ENCODE measurements at places on chromosomes 1 and 21.
A peak's percentile ranks its signal among the peaks of the same experiment; 100 is the strongest.

DNA sequence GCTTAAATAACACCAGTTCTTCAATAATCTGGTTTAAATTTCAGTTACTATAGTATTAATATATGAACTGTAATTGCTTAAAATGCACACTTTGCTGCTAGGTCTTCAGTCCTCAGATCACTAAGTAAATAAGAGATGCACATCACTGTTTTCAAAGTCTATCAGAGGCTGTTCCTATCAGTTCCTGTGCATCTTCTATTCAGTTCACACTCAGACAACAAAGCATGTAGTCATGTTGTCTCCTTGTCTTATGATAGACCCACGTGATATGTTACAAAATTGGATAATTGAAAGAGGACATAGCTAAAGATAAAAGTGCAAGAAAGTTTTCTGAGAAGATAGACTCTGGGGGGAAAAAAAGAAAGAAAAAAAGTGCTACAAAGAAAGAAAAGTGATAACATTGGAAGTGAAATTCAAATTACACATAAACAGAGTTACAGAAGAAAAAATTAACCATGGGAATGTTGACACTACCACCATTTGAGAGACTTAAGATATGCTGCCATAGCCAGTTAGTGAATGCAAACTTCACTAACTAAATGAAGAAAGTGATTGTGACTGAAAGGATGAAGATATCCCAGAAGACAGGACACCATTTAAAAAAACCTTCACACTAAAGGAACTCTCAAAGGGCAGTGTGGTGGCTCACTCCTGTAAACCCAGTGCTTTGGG is 33.9 kb upstream of the TSNAX start:
- no peak for DNase-seq

DNA sequence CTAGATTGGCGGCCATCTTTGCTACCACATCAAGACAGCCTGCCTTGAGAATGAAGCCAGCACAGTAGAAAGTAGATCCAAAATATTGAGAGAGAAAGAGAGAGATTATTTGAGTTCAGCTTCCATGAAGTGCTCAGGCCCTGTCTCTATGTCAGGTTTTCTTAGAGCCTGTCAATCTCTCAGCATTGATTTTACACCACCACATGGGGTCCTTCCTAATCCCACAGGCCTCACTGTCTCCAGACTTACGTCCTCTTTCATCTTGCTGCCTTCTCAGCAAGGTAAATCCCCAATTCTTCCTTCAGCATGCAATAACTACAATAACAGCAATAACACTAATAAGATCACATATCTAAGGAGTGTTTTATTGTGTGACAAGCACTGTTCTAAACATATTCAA is 21.0 kb downstream of the DYNLT5 start:
- DNase-seq: no peak

- no peak for DNase-seq
Measured at GRCh38 chr1:218811497-218811896, 362.2 kb upstream of the LYPLAL1 start.

DNA sequence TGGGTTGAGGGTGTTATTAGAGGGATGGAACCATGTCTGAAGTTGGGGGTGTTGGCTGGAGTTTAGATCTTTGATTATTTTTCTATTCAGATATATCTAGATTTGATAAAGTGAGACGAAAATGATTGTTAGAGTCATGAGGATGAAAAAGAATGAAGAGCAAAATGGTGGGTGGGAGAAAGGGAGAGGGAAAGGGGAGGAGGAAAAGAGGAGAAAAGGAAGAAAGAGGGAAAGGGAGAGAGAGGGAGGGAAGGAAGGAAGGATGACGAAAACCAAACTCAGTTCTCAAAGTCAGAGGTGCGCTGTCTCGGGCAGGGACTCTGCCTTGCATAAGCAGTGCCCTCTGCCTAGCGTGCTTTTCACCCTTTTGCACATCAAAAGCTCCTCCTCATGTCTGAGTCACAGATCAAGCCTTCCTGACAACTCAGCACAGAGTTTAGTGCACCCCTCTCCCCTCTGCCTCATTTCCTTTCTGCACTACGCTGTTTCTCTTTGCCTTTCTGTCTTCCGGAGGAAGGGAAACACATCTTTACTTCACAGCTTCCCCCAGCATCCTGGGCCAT is 225.8 kb upstream of the PROX1 start:
- no peak for DNase-seq

- DNase-seq: no peak
Measured at GRCh38 chr1:182909578-182909977, 43.4 kb downstream of the SHCBP1L start.

DNA sequence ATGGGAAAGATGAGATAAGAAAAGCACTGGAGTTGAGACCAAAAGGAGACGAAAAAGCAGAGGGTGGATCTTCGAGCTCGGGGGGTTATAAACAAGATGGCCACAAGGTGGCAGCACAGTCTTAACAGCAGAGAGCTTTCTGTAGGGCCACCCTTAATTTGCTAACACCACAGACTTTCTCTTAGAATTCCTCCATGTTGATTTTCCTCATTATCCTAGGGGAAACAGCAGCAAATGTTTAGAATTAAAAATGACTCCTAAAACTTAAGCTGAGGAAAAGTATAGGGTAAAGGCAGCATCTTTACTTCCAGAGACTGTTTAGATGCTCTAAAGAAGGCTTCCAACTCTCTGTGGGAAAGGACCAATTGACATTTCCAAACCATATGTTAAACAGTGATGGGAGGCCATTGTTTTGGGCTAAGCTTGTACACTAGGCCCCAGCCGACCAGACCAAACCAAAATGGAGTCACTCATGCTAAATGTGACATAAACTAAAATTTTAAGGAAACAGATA is 2.5 kb upstream of the APOBEC4 start:
- peak; percentile 4 for DNase-seq

GRCh38 chr21:43770066-43770655 is 5.9 kb downstream of the CSTB start:
- DNase-seq: no peak

GRCh38 chr1:167934426-167935215 is 1.9 kb upstream of the DCAF6 start:
- DNase-seq: no peak

DNA sequence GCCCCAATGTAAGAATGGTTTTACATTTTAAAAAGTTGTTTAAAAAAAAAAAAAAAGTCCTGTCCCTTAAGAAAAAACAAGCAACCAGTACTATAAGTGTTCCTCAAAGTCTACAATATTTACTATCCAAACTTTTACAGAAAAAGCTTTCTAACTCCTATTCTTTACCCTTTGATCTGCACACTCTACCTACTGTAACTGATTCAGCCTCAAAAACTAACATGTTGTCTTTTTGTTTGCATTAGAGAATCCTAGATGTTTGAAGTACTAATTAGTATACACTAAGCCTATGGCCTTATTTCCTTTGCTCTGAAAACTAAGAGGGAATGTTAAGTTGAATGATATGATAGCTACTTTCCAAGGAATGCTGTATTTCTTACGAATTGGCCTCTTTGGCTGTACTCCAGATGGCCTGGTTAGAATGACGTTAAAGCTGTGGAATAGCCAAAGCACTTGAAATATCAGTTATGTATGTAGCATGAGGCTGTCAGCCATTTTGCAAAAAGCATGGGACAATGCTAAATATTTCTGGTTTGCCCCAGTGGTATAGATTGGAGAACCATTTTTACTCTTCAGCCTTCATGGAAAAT is 234.8 kb downstream of the GPR52 start:
- no peak for DNase-seq

DNA sequence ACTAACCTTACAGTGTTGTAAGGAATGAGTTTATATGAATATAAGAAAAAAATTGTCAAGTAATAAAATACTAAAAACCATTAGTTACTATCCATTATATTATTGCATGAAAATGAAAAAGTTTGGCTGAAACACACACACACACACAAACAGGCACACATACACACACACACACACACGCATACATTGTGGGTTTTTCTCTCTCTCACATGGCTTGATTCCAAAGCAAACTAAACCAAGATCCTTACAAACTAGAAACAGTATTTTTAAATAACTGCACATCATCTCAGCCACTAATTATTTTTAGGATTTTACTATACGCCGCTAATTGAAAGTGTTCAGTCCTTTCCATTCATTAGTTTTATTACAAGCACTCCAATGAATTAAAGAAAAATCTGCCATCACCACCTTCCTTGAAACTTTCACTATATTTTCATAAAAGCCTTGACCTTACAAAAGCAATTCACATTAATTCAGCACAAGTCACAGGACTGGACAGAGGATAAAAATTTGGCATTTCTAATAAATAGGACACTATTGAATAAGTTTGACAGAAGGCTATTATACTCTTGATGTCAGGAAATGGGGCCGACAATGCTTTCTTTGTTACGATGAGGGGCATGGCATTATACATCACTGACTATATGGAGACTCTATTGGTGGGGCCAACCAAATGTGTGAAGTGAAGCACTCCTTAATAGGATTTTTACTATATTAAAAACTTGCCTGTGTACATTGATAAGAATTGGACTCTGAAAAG is 187.0 kb upstream of the ESRRG start:
- DNase-seq: no peak

DNA sequence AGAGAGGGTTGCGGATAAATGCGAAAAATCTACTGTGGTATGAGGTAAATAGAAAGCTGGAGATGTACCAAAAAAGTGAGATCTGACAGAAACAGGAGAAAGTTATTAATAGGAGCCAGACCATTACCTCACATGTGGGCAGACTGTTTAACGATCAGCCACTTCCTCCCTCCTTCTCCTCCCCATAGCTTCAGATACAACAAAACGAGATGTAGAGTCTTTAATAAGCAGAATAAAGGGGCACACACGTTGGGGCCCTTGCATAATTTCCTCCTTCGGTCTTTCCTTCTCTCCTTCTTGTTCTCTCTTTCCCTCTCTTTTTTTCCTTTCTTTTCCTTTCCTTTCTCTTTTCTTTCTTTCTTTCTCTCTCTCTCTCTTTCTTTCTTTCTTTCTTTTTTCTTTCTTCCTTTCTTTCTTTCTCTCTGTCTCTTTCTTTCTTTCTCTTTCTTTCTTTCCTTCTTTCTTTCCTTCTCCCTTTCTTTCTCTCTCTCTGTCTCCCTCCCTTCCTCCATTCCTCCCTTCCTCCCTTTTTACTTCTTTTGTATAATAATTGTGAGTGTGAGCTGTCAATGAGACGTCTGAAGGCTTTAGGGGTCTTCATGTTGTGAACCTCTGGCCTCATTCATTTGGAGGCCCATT is 242.1 kb downstream of the GRIK1 start:
- no peak for DNase-seq

GRCh38 chr1:46822248-46822826 is 23.5 kb downstream of the CYP4B1 start:
- DNase-seq: no peak

DNA sequence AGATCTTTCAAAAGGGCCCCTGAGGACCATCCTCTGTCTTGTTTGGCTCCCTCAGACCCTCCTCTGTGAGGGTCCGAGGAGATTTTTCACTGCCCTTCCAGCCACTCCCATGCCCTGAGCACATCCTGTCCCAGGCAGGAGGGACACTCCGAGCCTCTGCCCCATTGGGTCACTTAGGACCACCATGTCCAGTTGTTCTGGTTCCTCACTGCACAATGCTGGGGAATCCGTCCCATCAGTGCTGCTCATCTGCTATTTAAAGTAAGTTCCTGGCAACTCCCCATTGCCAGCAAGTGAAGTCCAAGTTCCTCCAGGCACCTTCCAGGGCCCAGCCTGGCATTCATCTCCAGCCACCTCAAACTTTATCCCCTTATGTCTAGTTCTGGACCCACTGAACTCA is 117.5 kb upstream of the GRIK3 start:
- DNase-seq: no peak

- DNase-seq: no peak
Measured at GRCh38 chr21:15624646-15625045, 105.1 kb upstream of the USP25 start.

GRCh38 chr1:97084546-97084945 is 363.0 kb downstream of the PTBP2 start:
- no peak for DNase-seq

DNA sequence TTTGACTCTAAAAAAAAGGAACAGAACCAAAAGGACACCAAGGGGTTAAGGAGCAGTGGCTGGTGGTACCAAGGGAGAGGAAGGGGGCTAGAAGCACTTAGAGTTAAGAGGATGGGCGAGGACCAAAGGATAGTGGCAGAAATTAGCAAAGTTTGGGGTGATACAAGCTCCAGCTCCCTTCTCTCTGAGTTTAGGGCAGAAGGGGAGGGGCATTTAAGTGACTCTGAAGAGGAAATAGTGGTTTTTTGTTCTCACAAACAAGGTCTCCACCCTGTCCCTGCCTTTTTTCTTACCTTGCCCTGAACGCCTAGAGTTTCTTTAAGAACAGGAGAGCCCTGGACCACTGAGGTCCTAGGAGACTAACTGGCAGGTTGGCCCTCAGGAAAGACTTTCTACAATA is 3.3 kb downstream of the CDC42SE1 start:
- no peak for DNase-seq

DNA sequence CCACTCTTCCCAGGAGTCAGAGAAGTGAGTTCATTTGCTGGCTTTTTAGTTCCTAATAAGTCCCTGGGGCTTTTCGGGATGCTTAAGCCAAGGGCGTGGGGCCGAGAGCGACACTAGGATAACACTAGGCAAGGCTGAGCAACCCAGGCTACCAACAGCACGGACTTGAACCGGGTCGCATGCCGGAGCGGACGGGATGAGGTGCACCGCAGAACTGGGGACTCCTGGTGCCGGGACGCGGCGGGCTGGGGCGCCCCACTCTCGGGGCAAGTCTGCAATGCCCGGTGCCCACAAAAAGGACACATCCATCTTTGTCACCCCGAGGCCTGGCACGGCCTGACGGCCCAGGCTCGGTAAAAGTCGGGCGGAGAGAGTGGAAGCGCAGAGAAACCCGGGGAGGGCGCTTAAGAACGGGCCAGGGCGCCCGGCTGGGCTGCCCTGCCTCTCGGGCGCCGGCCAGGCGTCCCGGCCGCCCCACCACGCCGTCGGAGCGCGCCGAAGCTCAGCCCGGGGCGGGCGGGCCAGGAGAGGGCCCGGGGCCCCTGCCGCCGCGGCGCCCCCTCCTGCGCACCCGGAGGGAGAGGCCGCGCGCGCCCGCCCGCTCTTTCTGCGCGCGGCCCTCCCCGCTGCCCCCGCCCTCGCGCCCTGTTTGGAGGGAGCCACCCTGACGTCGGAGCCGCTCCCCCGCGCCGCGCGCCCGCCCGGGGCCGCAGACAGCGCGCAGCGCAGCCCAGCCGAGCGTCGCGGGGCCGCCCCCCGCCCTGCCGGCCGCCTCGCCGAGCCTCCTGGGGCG is at the start of gene NBL1:
Gene NBL1 (plus strand): TSS at position 710 of the 793 bp plus-strand sequence. CDS start 10,720 bp downstream, outside the sequence.
- no peak for DNase-seq

- no peak for DNase-seq
Measured at GRCh38 chr1:186950547-186950946, 121.8 kb downstream of the PLA2G4A start.

GRCh38 chr1:37473431-37474045 is 842 bp upstream of the ZC3H12A start:
- DNase-seq: no peak

- no peak for DNase-seq
Measured at GRCh38 chr1:27931759-27932158, 3.0 kb upstream of the SMPDL3B start.

DNA sequence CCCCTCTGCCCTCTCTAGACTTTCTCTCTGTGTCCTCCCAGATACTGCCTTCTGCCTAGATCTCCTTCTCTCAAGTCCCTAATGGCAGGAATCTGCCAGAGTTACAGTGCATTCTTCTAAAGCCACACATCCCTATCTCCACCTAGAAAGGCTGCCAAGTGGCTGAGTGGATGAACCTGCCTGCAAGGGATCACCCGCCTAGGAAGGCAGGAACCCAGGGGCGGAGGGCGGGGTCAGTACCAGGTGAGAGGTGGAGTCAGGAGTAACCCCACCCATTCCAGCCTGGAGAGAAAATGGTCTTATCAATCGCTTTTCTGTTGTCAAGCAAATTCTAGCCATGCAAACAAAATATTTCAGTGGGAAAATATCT is 60.8 kb downstream of the BCAR3 start:
- DNase-seq: no peak

GRCh38 chr21:45768740-45769048 is 125.2 kb downstream of the PCBP3 start:
- DNase-seq: no peak
